CD4-positive, alpha-beta T cell treated with Interleukin-2 at 100 ng/mL for 4 hours (primary cell): ENCODE measurements at places on chromosomes 2 and 18.

DNA sequence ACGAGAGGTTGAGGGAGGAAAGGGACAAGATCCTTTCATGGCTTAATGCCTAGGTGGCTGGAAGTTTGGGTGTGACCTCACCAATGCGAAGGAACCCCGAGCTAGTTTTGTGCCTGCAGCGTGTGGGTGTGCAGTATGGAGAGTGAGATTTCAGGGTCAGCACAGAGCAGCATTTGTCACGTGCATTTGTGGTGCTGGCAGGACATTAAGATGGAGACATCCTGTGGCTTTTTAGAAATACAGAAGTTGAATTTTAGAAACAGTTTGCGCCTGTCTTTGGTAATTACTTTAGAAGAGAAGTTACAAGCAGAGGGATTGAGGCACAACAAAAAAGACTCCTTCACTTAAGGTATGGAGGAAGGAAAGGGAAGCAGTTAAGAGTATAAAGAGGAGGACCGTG, 258.2 kb upstream of the THUMPD2 start:
- DNase-seq: no peak

DNA sequence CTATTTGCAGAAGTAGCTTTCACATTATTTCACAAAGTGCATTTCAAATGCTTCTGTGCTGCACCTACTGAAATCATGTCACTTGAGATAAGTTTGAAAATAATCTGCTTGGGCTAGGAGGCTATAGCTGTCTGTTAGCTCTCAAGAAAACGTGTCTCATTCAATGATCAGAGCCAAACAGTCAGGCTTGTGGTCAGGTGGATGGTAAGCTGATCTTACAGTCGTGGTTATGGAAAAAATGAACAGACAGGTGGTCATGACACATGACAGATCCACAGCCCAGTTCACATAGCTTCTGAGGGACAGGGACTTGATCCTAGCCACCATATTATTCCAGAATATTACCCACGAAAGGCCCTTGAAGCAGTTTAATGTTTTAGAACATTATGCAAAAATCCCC, 26.5 kb upstream of the RFX8 start:
- DNase-seq: no peak

- no peak for DNase-seq
Observed at GRCh38 chr2:24871852-24872333, 48.1 kb downstream of the ADCY3 start.

DNA sequence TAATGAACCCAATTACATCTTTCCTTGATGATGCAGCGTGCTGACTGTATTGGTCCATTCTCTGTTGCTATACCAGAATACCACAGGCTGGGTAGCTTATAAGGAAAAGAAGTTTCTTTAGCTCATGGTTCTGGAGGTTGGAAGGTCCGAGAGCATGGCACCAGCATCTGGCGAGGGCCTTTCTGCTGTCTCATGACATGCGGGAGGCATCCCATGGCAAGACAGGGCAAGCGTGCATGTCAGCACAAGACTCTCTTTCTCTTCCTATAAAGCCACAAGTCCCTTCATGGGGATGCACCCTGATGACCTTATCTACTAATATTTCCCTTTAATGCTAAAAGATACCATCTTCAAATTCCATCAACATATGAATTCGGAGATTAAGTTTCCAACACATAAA, 122.8 kb upstream of the FHL2 start:
- no peak for DNase-seq

DNA sequence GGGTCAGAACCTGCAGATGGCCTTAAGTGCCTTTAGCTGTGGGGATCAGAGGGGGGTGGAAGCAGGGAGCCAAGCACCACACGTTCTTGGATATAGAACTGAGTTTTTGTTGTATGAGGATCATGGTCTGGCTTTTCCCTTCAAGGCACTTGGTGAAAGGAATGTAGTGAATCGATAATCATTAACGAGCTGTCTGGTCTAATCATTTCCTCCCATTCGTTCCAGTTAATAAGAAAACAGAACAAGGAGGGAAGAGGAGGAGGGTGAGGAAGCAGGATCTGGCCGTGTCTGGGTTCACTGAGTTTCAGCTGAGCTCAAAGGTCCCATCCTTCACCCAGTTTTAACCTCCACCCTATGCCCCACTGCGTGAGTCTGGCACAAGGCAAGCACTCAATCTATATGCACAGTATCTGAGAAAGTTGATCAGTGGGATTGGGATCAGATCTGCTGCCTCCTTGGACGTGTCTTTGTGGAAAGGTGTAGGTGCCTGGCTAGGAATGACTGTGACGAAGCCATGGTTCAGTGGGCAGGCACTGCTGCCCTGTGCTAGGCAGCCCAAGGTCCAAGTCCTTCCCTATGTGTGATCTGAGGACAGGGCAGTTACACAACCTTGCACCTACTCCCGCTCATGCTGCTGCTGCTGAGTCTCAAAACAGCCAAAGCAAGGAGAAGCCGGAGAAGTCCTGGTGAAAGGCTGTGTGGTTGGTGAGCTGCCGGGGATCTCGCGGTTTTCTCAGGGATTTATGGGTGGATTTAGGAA, 54.8 kb downstream of the GALNT14 start:
- DNase-seq: no peak

DNA sequence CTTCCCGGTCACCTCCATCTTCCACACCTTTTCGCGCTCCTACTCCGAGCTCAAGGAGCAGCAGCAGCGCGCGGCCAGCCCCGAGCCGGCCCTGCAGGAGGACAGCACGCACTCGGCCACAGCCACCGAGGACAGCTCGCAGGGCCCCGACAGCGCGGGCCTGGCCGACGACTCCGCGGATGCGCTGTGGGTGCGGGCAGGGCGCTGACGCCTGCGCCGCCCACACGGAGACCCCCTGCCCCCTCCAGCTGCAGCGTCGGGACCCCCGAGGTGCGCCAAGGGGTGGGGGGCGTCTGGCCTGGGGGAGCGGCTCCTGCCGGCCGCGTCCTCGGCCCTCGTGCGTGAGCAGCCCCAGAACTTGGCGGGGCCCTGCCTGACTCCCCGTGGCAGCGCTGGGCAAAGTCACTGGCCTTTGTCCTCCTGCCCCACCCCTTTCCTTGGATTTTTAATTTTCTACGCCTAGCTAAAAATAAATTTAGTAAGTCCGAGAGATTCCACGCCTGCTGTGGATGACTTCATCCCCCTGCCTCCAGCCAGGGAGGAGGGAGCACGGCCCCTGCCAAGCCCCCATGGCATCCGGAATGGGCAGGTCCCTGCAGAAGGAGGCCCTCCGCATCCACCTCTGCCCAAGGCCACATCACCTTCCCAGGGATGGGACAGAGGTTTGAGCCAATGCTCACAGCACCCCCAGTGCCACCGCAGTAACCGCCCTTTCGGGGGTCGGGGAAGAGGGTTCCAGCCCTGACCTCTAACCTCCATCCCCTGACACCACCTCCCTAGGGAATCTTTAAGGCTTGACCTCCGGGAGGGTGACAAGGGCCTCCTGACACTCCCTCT, 51.6 kb downstream of the SLC66A2 start:
- no peak for DNase-seq

DNA sequence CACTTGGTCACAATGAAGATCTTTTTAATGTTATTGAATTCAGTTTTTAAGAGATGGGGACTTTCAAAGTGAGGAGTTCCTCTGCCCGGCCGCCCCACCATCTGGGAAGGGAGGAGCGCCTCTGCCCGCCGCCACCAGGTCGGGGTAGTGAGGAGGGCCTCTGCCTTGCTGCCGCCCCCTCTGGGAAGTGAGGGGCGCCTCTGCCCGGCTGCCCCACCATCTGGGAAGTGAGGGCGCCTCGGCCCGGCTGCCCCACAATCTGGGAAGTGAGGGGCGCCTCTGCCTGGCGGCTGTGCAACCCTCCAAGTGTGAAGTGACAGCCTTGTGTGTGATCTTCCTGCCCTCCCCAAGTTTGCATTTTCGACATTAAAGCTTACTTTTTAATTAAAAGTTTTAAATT, 899.3 kb downstream of the TRIB2 start:
- no peak for DNase-seq

DNA sequence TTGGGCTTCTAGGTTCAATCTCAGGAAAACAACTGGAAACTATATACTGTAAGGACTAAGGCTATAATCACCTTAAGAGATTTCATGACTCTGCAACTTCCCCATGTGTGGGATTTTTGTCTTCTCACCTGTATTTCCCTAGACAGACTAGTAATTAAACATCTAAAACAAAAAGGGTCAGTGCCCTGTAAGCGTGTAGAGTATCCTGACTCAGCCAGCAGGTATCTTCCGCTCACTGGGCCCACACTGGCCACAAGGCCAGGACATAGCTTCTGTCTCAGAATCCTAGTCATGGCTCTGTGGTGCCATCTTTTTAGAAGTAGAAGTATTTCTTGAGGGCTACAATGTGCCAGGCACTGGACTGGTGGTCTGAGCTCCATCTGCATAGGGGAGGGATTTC, 28.8 kb upstream of the KCMF1 start:
- no peak for DNase-seq
